ENCODE measurements at places on chromosomes 3 and 15.

GRCh38 chr3:22959593-22959992 is 243.5 kb upstream of the UBE2E2 start:
- no peak for DNase-seq

DNA sequence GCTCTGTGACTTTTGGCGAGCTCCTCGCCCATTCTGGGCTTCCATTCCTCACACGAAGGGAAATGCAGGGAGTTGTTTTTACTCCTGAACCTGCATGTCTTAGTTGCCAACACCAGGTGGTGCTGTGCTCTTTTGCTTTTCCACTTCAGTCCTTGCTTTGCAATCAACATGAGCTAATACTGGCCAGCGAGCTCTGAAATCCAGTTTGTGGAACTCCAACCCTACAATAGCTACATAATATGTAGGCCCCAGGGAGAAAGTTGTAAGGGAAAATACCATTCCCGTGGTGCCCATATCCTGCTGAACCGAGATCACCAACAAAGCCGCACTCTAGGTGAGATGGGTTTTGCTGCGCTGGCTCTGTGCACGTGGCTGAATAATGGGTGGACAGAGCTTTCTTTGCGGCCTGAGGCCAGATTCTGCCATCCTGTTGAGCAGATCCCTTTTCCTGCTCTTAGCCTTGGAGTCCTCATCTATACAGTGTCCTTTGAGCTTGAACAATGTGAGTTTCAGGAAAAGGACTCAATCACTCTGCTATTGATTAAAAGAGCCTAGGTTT is 25.0 kb downstream of the LSM3 start:
- peak; percentile 87 for DNase-seq

- DNase-seq = peak; percentile 6
Observed at GRCh38 chr3:185912512-185912911, 25.3 kb downstream of the TRA2B start.

- DNase-seq = peak; percentile 80
Observed at GRCh38 chr15:56468401-56468800, 3.5 kb upstream of the MNS1 start.

- no peak for DNase-seq
Observed at GRCh38 chr15:92503889-92504288, 110.2 kb downstream of the ST8SIA2 start.

GRCh38 chr3:141060327-141060726 is 9.2 kb downstream of the SPSB4 start:
- DNase-seq = no peak

GRCh38 chr15:88845616-88846015 is 42.4 kb downstream of the ACAN start:
- DNase-seq = no peak

DNA sequence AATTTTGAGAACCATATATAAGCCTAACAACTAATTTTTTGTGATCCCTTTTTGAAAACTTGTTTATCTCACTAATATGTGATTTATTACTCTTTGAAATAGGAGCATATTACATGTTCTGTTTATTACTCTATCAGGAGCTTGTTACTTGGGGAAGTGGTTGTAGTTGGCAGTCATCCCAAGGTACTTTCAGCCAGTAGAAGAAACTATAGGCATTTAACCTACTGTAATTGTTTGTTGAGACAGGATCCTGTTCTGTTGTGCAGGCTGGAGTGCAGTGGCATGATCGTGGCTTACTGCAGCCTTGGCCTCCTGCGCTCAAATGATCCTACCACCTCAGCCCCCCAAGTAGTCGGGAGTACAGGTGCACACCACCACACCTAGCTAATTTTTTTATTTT is 195.6 kb downstream of the TCF12 start:
- peak; percentile 66 for DNase-seq

DNA sequence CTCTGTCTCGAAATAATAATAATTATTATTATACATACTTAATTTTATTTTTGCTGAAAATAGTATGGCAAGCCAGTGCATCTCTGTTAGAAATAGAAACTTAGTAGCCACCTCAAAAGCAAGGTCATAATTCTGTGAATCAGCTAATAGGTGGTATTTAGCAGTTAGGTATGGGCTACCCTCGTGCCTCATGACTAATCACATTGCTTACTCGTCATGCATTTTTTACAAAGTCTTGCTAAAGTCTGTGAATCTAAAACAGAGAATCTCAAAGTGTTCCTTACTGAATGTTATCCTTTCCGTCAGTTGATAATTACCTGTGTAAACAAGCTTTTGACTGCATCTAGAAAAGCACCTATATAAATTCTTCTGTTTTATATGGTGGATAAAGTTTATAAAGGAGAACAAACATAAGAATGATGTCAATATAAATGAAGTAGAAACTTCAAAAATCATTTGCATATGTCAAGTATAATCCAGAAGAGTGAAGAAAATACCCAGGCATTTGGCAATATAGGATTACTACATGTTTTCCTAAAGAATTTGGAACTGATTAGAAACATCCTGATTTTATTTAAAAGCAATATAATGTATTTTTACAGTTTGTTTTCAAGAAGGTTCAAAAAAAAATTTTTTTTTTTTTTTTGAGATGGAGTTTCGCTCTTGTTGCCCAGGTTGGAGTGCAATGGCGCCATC is 6.2 kb downstream of the PPARG start:
- DNase-seq = no peak

DNA sequence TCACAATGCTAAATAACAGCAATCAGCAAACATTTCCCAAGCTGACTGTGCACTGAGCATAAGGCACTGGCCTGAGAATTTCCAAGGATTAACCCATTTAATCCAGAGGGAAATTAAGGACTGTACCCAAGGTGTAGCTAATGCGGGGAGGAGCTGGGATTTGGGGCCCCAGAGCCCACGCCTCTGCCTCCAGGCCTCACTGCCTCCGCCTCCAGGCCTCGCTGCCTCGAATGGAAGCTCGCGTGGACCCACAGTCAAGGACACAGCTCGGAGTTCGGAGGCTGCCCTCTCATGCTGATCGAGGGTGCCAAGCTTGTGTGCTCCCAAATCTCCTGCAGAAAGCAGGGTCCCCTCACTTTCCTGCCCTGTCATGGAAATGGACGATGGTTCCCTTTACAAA is 76.5 kb upstream of the SNRPA1 start:
- no peak for DNase-seq

GRCh38 chr3:159829539-159830227 is 159.0 kb upstream of the IL12A start:
- DNase-seq = peak; percentile 74

- DNase-seq = peak; percentile 25
Observed at GRCh38 chr3:140770977-140771667, 93.3 kb downstream of the TRIM42 start.

DNA sequence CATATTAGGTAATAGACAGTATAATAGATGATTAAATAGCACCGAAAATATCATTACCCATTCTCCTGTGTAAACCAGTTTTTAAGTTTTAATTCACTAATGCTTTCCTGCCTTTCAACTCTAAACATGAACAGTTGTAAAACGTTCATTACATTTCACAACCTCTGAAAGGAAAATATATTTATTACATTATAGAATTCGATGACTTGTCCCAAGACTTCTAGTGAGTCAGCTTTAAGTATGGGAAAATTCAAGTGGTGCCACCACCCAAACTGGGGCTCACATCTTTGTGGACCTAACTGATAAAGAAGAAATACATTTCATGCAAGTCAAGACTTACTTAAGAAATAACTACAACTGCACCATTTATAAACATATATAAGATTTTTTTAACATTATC is 2.0 kb downstream of the TRIM59 start:
- peak; percentile 70 for DNase-seq

DNA sequence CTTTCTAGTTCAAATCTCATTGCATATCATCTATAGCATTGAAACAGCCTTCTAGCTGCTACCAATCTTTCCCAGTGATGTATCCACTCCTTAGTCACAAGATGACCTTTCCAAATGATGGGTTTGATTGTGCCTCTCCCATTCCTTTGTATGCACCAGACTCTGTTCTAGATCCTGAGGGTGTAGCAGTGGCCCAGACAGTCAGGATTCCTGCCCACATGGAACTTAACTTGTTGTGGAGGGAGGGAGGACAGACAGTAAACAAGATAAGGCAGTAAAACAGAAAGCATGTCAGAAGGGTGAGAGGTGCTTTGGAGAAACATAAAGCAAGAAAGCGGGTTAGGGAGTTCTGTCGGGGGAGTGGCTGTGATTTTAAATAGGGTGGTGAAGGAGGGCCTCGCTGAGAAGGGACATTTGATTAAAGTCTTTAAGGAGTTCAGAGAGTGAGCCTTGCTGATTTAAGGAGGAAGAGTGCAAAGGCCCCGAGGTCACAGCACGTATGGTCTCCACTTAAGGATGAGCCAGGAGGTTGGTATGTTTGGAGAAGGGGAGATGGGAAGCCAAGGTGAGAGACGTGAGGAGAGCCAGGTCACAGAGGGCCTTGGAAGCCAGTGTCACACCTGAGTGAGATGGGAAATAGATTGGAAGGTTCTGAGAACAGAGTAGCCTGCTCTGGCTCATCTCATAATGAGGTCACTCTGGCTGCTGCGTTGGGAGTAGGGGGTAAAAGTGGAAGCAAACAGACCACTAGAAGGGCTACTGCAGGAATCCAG is 38.3 kb downstream of the FAM43A start:
- no peak for DNase-seq

- peak; percentile 42 for DNase-seq
Observed at GRCh38 chr3:123521179-123521969, 63.5 kb downstream of the HACD2 start.

DNA sequence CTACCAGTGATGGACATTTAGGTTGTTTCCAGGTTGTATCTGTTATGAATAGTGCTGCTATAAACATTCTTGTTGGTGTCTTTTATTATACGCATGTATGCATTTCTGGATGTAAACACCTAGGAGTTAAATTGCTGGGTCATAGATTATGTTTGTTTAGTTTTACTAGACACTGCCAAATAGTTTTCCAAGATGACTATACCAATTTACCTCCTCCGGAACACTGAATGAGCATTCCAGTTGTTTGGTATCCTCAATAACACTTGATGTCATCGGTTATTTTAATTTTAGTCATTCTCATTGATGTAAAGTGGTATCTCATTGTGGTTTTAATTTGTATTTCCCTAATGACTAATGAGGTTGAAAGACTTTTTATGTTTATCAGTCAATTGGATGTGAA is 36.6 kb upstream of the ARID3B start:
- no peak for DNase-seq

DNA sequence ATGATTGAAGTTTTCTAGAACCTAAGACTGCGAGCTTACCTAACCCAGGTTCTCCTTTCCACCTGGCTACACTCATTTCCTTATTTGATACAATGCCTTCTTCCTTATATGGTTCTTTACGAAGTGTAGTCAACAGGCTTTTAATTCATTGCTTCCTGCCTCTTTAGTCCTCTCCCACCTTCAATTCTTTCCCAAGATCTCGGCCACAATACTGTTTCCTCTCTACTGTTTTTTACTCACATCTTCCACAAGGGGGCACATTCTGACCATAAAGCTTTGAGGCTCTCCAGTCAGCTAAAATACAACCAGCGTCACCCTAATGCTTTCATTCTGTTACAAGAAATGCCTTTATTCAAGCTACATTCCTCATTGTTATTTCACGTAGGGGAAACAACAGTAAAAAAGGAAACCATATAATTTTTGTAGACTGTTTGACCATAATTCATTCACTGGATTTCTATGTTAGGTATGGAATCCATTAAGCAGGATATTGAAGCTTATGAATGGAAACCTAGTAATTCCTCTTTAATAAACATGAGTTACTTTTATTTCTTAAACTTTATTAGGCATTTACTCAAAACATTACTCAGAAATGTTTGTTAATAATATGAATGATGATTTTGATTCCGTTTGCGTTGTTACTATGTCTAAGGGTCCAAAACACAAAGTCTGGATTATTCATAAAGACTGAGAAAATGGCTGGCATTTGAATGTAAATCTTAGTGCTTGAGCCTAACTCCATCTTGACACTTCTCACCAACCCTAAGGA is 29.5 kb upstream of the VEPH1 start:
- peak; percentile 94 for DNase-seq

- DNase-seq = peak; percentile 11
Observed at GRCh38 chr3:40800343-40800742, 275.6 kb downstream of the ZNF621 start.

DNA sequence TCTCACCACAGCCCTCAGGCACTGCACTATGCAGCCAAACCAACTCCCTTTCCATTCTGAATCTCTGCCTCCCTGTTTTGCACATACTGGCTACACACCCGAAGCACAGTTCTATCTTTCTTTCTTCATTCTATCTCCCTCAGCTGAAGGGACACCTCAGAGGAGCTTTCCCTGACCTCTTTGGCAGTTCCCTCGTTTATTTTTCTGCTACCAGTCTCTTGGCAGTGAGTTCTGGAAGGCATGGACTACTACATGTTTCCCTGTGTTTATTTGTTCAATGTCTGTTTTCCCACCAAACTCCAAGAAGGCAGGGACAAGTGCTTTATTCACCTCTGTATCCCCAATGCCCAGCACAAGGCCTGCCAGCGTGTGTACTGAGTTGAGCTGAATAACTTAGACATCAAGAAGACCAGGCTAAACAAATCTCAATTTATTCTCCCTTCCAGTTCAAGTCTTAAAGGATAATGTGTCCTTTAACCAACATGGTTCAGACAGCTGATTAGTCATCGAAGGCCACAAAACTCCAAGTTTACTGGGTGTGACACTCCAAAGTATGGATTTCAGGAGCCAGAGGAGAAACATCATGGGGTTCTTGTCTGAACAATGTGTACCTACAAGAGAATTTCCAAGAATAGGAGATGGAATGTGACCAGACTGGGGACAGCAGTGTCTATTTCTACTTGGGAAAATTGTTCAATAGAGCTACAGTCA is 260.1 kb upstream of the CTNNB1 start:
- no peak for DNase-seq

- DNase-seq = peak; percentile 88
Observed at GRCh38 chr3:25665315-25666280, 891 bp upstream of the TOP2B start.

DNA sequence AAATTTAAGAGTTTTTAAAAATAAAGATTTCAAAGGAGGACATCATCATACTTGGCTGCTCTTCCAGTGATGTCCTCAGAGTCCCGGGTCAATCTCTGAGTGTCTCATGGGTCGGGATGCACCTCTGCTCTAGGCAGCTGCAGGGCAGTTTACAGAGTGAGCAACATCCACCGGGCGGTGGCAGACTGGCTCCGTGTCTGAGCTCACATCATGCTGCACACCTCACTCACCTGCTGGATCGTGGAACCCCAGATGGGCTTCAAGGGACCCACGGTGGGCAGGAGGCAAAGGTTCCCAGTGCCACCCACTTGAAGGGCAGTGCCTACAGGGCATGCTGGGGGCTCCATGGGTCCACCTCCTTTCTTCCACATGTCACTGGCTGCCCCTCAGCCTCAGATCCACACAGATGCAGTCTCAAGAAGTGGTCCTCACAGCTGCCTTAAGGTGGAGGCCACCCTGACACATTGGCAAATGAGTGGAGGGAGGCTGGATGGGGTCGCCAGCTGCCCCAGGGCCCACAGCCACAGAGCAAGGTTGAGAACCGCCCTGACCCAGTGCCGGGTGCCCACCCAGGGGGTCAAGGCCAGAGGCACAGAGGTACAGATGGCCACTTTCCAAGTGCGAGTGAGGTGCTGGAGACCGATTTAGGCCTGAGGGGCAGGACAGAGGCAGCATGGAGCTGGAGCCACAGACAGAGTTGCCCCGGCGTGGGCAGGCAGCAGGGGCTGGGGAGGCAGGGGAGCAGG is 25.2 kb downstream of the CYFIP1 start:
- no peak for DNase-seq

- DNase-seq = no peak
Observed at GRCh38 chr3:14295801-14296200, 106.6 kb upstream of the SLC6A6 start.

GRCh38 chr3:72145506-72146380 is 360.8 kb upstream of the PROK2 start:
- DNase-seq = no peak
